ENCODE measurements at places on chromosomes 5 and 9.
A peak's percentile ranks its signal among the peaks of the same experiment; 100 is the strongest.

DNA sequence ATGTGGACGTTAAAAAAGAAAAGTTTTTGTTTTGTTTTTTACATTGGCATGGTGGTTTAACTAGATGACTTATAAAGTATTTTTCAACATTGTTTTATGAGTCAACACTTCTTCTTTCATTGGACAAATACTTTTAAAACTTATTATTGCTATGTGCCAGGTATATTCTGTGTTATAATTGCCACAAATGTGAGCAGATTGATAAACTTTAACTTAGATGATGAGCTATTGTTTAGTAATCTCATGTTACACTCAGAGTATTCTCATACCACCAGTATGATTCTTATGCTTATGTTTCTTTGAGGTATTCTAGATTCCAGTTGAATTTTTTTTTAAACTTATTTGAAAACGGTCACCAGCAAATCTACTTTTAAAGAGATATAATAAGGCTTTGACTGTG lies 60.3 kb downstream of the RASA1 start:
- no peak for DNase-seq

DNA sequence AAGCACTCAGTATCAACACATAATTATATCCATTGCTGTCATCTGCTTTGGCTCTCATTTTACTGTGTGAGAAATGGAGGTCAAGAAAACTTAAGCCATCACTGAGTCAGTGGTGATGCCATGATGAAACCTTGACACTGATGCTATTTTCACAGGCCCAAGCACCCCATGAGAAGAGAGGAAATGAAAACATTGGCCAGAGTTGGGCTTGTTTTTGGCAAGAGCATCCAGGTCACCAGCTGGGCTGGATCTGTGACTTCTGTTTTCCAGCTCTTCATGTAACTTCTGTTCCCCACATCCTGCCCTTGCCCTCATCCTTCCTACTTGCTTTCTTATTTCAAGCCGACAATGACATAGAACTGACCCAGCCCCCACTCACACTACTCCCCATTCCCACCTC lies 10.0 kb downstream of the LCP2 start:
- no peak for DNase-seq

DNA sequence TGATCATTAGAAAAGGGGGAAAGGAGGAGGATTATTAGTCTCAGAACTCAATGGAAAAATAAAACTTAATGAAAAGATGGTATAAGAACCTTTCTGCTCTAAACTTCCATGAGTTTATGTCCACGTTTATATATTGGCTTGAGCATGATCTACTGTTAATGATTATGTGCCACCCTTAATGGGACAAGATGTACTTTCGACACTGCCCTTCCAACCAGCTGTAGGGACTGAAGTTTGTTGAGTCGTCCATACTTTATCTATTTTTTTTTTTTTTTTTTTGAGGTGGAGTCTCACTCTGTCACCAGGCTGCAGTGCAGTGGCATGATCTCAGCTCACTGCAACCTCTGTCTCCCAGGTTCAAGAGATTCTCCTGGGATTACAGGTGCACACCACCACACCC lies 25.0 kb upstream of the GABRP start:
- no peak for DNase-seq

- DNase-seq = no peak
Observed at GRCh38 chr5:170509348-170509660, 5.5 kb downstream of the KCNIP1 start.

- no peak for DNase-seq
Observed at GRCh38 chr9:113427629-113428028, 17.1 kb downstream of the C9orf43 start.

DNA sequence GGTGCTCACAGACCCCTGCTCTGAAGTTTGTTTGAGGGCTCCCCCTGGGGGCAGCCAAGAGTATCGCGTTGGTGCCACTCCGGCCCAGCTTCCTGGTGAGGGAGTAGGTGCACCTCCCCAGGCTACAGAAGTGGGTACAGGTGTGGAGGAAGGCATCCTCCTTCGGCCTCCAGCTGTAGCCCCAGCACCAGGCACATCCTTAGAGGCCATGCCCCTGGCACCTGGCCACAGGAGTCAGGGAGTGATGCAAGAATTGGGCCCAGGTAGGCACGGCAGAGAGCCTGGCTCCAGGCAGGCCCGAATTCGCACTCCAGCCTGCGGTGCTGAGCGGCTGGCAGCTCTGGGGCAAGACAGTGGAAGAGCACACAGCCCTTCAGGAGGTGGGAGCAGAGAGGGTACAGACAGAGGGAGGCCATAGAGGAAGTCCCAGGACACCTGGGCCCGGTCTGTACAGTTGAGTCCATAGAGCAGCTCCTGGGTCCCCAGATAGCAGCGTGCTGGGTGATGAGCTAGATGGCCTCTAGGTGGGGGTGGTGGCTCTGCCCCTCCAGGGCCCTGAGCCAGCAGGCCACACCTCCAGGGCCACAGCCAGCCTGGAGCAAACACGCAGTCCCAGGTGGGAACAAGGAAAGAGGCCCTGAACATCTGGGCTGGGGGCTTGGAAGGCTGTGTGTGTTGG lies 2.4 kb downstream of the SAPCD2 start:
- peak; percentile 45 for DNase-seq

- DNase-seq = no peak
Observed at GRCh38 chr5:171386006-171386671, 1.5 kb upstream of the NPM1 start.

GRCh38 chr9:35666045-35666444 lies 1.1 kb upstream of the ARHGEF39 start:
- DNase-seq = peak; percentile 26

Data from brain microvascular endothelial cell (primary cell).